Panc1 (cell line): ENCODE measurements at places on chromosomes 4 and X.

DNA sequence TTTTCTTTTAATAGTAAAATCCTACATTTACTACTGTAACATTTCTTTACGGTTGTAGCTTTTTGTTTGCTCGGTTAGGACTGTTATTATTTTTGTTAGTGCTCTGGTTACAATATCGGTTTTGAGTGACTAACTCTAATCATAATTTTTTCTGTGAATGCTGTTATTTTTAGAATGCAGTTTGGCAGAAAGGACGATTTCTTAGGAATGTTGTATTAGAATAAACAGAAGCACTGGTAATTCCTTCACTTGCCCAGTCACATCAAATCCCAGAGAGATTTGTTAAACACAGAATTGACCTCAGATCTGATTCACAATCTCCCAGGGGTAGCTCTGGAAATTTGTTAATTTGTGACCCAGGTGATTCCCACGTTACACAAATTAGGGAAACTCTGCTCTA lies 21.7 kb downstream of the DDIT4L start:
- DNase-seq: no peak

GRCh38 chr4:63106600-63106999 lies 1302.7 kb downstream of the TECRL start:
- DNase-seq: no peak

DNA sequence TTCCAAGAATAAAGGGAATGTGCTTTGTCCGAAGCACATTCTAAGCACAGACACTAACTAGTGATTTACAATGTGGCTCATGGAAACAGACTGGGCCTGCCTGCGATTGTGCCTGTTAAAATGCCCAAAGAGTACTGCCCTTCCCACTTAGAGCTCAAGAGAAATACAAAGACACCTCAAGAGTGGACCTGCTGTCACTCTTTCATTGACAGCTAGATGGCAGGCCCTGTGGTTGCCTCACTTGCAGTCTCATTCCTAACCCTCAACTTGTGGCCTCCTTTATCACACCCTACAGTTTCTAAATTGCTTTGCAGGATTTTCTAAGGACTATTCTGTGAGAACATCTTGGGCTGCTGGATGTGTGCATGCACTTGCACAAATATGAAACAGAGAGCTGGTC lies 331.0 kb upstream of the EMCN start:
- DNase-seq: no peak

GRCh38 chr4:139301821-139302611 lies at the start of gene NDUFC1:
Gene NDUFC1 (minus strand): TSS chr4:139302477. CDS start chr4:139295798, 6,679 bp downstream.
- no peak for DNase-seq

GRCh38 chrX:10574663-10575062 lies 45.7 kb downstream of the MID1 start:
- no peak for DNase-seq
